Amniotic stem cell (primary cell): ENCODE measurements at places on chromosomes 2 and 18.

- DNase-seq = no peak
Measured at GRCh38 chr2:95063086-95063958, 37.8 kb downstream of the MAL start.

DNA sequence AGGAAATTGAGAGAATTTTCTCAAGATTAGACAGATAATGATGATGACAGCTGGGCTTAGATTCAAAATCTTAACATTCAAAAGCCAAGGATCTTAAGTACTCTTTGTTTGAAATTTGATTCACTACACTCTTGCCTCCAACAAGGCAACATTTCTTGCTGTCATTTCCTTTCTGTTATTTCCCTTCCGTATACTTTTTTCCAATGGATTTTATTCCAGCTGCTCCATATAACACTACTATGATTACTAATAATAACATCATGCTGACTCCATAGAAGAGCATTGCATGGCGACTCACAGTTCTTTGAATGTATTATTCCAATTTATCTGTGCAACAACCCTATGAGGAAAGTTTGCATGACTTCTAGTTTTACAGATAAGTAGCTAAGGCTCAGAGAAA lies 33.9 kb upstream of the CCDC102B start:
- DNase-seq = no peak

DNA sequence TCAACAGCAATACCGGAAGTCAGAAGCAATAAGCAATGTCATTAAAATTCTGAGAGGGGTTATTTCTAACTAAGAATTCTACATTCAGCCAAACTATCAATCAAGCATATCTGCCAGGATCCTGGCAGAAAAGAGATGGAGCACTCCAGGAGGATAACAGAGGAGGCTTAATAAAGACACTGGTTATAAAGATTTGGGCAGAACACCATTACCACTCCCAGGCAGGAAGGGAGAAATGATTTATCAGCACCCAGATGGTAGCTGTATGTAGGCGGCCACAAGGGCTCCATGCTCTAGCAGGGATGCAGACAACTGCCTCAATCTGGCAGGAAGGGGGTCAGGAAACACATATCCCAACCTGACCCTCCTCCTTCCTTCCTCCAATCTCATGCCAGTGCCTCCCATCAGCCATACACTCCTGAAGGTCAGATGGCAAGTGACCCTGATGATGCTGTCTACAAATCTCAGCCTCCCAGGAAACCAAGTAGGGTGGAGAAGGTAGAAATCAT lies 20.5 kb upstream of the TNFAIP6 start:
- no peak for DNase-seq

DNA sequence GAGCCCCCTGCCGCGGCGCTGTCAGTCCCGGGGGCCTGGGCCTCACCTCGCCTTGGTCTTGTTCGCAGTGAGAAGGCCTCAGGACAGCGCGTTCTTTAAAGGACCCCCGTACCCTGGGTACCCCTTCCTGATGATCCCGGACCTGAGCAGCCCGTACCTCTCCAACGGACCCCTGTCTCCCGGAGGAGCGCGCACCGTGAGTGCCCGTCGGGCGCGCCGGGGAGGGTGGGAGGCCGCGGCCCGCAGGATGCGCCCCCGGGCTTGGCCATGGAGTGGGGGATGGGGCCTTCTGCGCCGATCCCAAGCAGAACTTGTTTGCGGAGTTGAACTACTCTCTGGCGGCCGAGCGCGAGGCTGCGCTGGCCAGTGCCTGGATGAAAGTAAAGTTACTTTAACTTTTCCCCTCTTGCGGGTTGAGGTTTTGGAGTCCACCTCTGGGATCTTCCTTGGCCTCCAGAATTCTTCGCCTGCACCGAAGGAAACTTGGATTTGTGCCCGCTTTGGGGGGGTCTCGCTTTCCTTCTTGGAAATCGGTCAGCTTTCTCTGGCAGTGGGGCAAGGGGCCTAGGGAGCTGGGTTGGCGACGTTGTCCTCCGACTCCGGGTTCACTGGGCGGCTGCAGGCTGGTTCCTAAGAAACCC lies 1.2 kb downstream of the TCF7L1 start:
- DNase-seq = no peak

- no peak for DNase-seq
Measured at GRCh38 chr2:236776695-236777251, 207.1 kb downstream of the ACKR3 start.

- no peak for DNase-seq
Measured at GRCh38 chr18:23609390-23610023, 23.2 kb upstream of the NPC1 start.

DNA sequence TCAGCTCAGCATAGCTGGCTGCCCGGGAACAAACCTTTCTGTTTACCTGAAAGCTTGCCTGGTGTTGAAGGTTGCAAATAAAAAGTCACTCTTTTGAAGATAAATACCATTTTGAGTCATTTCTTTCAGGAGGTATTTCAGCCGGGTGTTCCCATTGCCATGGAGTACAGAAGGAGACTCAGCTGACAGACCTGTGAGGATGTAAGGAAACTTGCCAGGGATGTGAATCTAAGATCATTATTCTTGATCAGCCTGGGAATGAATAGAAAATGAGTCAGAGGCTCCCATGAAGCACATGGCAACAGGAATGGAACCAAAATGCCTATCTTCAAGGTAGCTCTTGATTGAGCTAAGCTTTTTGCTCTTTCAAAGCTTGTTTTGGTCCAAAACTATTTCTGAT lies 231.2 kb downstream of the CYRIA start:
- no peak for DNase-seq

- no peak for DNase-seq
Measured at GRCh38 chr2:179224361-179224760, 40.3 kb downstream of the SESTD1 start.

GRCh38 chr2:46087492-46087891 lies 209.7 kb upstream of the EPAS1 start:
- no peak for DNase-seq
